ENCODE measurements at places on chromosomes 4 and X. TPM values are rescaled to one million over a fixed set of nuclear protein-coding genes. Genes with fewer than 3 reads are reported as not detected.

DNA sequence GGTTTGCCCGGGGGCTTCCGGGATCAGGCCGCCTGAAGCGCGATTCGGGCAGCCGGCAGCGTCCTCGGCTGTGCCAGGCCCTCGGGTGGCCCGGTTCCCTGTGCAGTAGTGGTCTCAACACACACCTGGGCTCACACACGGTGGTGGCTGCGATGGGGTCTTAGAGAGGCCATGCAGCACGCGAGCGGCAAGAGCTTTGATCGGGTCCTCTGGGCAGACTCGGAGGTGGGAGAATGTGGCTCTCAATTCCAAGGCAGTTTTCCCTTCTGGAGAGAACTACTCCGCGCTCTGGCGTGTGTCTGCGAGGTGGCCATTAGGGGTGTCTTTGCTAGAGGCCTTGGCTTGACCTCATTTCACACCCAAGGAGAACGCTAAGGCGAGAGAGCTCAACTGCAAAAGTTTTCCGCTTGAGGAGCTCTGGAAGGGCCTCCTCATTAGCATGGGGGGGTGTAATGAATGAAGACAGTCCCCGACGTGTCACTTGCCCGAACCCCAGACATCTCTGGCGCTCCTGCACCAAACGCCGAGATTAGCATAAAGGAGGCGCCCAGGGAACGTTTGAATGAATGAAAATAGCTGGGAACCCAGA is 771 bp upstream of the RBPJ start:
- DNase-seq, result no peak

DNA sequence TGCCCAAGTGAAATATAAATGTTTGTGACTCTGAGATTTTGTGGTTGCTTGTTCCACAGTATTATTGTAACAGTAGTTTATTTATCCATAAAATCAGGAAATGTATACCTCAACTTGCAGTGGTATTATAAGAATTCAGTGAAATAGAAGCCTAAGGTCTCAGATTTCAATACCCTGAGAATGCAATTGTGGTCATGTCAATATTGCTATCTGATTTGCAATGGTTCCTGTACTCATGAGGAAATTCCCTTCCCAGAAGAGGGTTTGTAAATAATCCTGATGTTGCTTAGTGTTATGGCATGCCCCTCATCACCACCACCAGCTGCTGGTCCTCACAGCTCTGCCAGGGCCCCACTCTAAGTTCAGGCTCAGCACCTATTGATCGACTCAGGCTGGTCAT is 67.8 kb downstream of the SLC34A2 start:
- DNase-seq, result no peak

- no peak for DNase-seq
Measured at GRCh38 chrX:68685685-68686084, 38.2 kb downstream of the STARD8 start.

DNA sequence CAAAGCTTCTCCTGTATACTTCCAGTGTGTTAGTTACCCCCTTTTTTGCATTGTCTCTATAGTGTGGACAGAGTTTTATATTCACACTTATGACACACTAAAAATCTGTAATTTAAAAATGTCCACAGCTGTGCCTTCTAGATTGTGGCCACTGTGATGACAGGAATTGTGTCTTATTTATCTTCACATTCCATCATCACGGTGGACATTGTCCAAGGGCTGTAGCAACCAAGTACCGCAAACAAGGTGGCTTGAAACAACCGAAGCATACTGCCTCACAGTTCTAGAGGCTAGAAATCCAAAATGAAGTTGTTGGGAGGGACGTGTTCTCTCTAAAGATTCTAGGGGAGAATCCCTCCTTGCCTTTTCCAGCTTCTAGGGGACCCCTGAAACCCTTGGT is 32.3 kb downstream of the CHRNA9 start:
- DNase-seq, result no peak

GRCh38 chrX:153974003-153974725 is 1.6 kb downstream of the TMEM187 start:
- DNase-seq, result no peak

DNA sequence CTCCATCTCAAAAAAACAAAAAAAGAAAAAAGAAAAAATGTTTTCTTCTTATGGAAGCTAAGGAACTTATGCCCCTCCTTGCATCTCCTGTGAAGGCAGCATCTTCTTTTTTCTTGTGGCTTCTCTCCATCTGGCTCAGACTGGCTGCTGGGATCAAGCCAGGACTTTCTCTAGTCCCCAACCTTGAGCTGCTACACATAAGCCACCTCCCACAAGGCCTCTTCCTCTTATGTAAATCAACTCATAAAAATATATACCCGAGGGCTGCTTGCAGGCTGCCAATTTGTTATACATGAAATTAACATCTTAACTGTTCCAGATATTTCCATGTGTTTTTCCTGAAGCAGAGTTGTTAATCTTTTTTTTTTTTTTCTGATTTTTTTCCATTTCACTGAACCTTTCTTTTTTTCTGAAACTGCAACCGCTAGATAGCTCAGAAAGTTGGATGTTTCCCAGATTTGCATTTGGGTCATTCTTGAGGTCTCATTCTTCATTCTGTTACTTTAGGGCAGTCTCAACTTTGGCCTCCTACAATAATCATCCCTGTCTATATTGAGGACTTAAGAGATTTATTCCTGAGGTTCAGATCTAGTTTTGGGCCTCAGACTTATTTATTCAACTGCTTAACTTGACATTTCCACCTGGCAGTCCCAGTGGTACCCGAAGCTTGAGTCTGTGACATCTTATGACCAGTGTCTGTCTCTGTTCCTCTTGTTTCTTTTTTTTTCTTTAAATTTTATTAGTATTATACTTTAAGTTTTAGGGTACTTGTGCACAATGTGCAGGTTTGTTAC is 10.3 kb downstream of the SNX25 start:
- no peak for DNase-seq

GRCh38 chr4:77358315-77358928 is 201.4 kb downstream of the CCNG2 start:
- DNase-seq, result no peak

- DNase-seq, result no peak
Measured at GRCh38 chr4:62740296-62740695, 1540.2 kb downstream of the ADGRL3 start.

GRCh38 chr4:75710246-75710645 is 14.1 kb upstream of the USO1 start:
- peak; percentile 25 for DNase-seq

The BCORL1 gene
- 22.9 TPM for total RNA-seq

The BTC gene
- total RNA-seq, result 0.21 TPM

The MAGEA12 gene
- total RNA-seq, result not detected

The RBM47 gene
- total RNA-seq, result 0.11 TPM

Data from osteocyte (in vitro differentiated cells).